ENCODE measurements at places on chromosomes 4 and X.

- DNase-seq = no peak
Measured at GRCh38 chr4:76078033-76078613, 3.6 kb downstream of the ART3 start.

GRCh38 chrX:130211415-130212186, 39.8 kb downstream of the RAB33A start:
- no peak for DNase-seq

- no peak for DNase-seq
Measured at GRCh38 chr4:53916431-53916889, 147.9 kb downstream of the CHIC2 start.

- DNase-seq = no peak
Measured at GRCh38 chr4:155468282-155468681, 91.5 kb upstream of the MAP9 start.

- DNase-seq = no peak
Measured at GRCh38 chrX:135975421-135975820, 1.6 kb upstream of the MMGT1 start.

DNA sequence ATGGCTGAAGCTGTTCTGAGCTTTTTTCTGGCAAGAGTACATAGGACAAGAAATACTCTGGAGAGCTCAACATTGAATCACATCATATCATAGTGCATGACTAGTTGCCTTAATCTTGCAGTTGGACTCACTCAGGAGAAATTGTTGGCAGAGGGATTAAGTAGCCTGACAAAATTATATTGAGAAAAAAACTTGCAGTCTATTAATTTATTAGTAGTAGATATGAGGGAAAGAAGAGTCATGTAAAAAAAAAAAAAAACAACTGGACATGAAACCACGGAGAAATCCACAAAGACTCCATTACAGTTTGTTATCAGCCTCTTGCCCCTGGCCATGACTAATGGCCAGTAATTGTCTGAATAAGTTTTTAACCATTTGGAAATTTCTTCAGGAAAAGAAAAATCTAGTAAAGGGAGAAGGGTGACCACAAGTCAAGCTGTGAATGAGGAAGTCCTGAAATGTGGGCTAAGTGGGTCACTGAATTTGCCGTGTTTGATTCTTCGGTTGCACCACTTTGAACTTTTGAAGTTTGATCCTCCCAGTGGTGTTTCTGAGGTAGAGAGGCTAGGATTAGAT, 45.6 kb downstream of the FHL1 start:
- no peak for DNase-seq

DNA sequence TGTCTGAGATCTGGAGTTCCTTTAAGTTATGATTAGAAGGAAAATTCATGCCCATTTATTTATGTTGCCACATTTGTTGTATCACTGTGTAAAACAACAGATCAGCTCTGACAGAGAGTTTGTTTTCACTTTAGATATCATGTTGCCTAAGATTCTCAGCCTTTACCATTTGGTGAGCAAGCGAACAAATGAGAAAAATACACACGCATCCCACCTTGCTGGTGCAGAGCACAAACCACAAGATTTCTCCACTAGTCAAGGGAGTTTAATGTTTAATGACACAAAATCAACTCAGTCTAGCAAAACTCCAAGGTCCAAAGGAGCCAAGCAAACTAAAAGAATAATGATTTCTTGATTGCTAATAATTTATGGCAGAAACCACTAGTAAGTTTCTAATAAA, 27.7 kb downstream of the FGF5 start:
- no peak for DNase-seq

DNA sequence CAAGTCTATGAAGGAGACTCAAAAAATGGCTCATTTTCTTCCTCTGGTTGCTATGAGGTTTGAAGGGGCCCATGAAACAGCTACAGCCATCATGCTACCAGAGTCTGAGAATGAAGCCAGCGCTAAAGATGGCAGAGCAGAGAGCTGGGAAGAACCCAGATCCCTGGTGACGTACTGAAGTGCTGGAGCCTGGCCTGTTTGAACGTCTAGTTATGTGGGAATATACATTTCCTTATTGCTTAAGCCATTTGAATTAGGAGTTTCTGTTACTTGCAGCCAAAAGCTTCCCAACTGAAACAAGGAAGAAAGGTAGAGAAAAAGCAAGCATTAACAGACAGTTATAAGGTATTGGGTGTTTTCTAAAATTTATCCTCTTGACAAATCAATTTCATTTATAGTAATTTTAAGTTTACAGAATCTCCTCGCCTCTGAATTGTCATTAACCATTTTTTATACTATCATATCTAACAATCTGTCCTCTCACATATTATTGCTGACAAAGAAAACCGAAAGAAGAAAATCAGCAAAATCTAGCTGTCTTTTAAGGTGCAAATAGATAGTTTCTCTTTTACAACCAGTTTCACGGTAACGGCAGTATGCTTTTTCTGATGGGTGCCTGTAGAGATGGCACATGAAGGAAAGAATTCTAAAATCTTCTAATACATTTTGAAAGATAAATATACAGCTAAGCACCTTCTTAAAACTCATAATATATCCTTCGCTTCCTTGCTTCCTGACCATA, 8.9 kb upstream of the COQ2 start:
- DNase-seq = no peak

DNA sequence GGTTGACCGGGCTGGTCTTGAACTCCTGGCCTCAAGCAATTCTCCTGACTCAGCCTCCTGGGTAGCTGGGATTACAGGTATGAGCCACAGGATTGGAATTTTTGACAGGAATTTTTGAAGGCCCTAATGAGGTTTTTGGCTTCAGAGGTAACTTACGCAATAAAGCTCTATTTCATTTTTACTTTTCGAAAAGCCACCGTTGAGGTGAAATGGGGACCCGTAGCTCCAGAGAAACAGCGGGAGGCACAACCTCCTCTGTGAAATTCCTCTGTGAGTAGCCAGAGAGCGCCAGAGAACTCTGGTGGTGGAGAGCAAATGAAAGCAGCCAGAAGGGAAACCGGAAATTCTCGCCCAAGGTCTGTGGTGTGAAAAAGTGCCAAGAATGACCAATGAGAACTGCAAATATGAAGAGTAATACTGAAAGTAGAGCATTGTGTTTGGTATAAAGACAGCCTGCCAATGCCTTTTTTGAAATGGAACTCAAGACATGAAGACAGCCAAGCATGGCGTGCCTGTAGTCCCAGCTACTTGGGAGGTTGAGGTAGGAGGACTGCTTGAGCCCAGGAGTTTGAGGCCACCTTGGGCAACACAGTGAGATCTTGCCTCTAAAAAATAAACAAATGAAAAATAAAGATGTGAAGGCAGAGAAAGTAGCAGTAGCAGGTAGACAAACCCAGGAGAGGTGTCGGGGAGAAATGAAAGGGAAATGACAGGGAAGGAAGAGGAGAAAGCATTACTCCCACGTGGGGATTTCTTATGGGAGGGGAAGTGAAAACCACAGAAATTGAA, 33.0 kb upstream of the TMEM131L start:
- peak; percentile 41 for DNase-seq

GRCh38 chrX:84118769-84119168, 69.2 kb downstream of the RPS6KA6 start:
- no peak for DNase-seq

DNA sequence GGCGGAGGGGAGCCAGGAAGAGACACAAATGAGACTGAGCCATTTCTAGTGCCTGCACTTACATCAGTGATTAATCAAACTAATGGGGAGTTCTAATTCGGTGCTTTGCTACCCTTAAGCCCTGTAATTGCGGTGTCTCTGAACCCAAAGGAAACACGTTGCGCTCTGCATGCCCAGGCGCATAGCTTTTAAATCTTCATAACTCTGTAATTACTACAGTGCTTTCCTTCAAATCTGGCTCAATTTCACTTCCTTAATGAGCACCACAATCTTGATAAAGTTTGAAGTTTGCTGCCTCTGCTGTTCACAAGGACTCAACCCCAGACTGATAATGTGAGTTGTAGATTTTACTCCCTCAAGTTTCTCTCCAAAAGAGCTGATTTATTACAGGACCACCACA, 5.7 kb upstream of the NHS start:
- no peak for DNase-seq

DNA sequence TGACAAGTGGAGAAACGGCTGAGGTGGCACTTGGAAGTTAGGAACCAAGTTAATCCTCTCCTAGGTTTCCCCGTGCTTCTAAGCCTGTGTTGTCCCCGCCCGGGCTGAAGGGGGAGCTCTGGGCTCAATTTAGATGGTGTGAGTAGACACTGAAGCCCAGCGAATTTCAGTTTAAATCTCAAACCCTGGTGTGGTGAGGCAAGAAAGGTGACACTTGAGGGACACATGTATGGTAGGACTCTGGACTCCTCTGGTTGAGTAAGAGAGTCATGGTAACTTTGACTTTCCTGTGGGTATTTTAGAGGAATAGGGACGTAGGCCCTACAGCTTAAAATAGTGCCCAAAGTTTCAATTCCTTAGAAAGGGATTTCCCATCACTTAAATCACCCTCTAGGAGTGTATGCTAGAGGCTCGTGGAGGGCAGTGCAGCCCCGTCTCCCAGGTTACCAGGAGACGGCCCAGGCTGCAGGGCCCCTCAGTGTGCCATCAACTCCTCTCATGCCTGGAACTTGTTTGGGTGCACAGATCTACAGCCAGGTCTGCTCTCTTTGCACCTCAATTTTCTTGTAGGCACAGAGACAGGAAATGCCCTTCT, 24.0 kb downstream of the HAND2 start:
- DNase-seq = peak; percentile 45

DNA sequence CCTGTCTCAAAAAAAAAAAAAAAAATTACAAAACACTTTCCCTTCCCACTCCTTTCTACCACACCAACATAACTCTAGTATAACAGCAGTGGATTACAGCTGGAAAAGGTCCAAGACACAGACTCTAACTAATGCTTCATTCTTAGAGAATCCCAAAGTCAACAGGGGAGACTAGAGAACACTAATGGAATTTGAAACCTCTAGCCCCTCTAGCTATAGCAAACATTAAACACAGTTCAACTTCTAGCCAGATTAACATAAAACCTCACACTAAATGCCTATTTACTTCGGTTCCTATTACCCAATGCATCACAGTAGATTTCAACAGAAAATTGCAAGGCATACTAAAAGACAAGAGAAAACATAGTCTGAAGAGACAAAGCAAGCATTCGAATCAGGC, 10.5 kb upstream of the DHX15 start:
- DNase-seq = no peak

DNA sequence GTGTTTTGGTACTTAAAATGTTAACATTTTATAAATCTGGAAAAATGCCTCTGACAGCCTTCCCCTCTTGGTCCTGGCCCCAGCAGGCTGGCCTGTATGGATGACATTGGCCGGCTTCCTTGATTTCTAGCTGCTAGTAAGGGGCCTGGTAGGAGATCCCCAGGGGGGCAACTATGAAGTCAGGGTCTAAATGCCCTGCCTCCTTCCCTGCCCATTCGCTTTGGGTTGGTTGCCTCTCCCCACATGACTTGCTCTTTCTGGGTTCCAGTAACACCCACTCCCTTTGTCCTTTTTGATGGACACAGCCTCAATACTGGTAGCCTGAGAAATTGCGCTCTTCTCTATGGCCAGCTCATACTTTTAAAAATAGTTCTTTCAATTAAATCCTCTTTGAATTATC, 78.0 kb upstream of the MAD2L1 start:
- DNase-seq = no peak

- DNase-seq = no peak
Measured at GRCh38 chrX:148958901-148959300, 458.5 kb downstream of the AFF2 start.

GRCh38 chr4:143700046-143700415, 444 bp downstream of the FREM3 start:
- no peak for DNase-seq

DNA sequence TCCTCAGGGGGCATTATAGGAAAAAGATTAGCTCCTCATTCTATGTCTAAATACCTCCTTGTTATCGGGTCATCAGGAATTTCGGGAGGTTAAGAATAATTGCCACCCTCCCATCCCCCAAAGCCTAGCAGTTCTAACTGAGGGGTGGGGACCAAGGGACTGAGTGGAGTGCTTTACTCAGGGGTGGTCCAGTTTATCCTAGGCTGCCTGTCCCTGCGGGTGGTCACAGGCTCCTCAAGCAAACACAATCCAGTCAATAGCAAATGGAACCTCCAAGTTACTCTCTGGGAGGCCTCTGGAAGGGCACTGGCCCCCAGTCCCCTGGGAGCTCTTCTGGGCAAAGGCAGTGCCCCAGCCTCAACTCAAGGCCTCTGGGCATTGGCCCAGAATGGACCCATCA, 6.7 kb downstream of the ELF4 start:
- no peak for DNase-seq

DNA sequence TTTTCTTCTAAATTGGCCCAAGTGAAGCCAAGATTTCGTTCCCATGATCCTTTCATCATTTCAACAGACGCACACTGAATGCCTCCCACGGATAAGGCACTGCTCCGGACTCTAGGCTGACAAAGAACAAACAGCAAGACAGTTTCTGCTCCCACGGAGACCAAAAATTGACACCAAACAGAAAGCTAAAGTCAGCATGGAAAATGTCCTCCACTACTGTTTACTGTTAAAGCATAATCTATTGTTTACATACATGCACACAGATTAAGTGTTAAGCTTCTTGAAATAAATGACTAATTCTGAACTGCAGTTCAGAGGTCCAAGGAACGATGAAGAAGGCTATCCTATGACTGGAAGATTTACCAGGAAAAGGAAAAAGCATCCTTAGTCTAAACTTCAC, 199.6 kb downstream of the AASDH start:
- no peak for DNase-seq

GRCh38 chr4:73744203-73744602, 3.8 kb downstream of the CXCL8 start:
- no peak for DNase-seq

DNA sequence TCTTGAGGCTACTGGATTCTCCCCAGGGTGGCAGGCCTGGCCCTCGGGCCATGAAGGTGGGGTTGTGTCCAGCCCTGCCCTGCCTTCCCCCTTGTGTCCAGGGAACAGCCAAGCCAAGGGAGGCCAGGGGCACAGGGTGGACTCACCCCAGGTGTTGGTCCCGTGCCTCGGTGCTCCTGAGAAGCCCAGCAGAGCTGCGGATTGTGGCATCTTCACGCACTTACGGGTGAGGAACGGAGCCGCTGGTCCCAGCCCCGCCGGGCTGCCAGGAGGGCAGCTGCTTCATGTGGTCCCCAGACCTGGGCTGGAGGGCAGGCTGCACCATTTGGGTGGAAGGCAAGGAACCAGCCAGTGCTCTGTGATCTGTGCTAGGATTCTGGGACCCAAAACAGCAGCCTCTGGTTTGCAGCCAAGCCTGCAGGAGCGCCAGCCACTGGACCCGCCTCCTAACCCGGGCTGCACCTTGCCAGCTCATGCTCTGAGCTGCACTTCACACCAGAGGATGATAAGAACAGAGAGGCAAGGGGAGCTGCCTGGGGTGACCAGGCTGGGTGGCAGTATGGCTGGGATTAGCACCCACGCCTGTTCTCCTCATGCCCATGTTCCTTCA, 36.1 kb upstream of the HMX1 start:
- no peak for DNase-seq

- DNase-seq = no peak
Measured at GRCh38 chr4:159146488-159146887, 43.6 kb downstream of the RAPGEF2 start.
